Activated CD8-positive, alpha-beta memory T cell treated with anti-CD3 and anti-CD28 coated beads for 1 hour (primary cell): ENCODE measurements at places on chromosomes 6 and 20.

DNA sequence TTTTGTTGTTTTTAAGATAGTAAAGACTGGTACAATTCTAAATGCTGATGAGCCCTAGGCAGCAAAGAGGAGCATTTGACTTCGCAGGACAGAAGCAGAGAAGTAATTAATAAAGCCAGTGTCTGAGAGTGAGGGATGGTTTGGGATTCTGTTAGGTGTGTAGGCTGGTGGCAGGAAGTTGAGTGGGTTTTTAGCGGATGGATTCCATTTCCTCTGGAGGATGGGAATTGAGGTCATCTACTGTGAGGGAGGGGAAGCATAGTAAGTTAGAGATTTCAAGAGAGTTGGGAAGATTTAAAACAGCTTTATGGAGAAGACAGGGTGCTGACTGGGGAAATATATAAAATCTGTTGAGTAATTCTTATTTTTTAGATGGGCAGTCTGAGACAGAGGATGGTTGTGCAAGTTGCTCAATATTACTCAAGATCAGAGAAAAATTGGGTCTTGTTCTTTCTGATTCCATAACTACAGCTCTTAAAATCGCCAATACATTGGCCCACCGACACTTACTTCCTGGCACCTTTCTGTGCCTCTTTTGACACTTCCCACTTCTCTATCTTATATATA lies 48.8 kb downstream of the PRL start:
- no peak for DNase-seq

- peak; percentile 42 for DNase-seq
These were observed 695 bp upstream of the TGIF2 start for GRCh38 chr20:36572701-36573102.

- DNase-seq: no peak
These were observed 111.0 kb downstream of the PKHD1 start for GRCh38 chr6:51976374-51976773.

DNA sequence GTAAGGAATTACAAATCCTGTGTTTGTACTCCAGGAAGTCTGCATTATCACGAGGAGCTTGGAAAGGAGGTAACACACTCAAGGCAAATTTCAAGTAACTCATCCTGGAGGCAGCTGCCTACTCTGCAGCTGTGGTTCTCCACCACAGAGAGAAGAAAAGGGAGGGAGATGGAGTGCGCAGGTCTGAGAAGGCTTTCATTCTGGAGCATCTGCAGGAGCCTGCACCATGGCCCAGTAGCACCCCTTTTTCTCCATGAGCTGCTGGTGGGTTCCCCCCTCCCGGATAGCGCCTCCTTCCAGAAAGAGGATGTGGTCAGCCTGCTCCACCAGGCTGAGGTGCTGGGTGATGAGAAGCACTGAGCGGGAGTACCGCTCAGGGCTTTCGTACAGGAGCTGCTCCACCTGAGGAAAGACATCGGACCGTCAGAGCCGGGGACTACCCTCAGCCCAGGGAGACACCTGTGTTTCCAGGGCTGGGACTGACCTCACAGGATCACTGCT lies 1.6 kb upstream of the PSMB8 start:
- no peak for DNase-seq

- DNase-seq: no peak
These were observed 869.9 kb downstream of the KIF16B start for GRCh38 chr20:15703171-15703911.

DNA sequence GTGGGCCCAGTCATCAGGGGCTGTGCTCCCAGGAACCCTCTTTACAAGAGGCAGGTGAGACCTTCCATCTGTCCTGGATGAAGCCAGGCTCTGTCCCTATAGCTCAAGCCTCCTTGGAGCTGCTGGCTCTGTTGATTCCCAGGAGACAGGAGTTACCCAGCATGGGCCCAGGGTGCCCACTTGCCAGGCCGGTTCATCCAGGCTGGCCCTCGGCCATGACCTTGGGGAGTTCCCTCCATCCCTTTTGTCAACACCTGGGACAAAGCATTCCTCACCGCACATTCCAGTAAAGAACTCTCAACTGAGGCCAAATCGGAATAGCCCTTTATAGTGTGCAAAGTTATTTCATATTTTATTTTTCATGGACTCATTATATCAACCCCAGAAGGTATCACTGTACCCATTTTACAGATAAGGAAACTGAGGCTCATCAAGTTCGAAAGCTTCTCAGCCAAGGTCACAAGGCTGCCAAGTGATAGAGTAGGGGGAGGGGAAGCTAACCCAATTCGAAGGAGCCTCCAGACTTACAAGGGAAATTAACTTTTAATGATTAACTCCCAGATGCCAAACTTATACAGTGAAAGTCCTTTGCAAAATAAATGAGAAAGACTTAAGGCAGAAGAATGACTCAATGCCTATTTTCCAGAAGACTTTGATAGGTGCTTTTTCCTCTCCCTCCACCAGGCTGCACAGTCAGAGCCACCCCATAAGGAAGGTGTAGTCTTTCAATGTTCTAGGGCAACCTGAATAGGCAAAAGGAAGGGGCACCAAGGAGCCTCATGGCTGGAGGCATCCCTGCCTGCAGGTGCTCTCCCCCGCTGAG lies 18.5 kb downstream of the SDC4 start:
- no peak for DNase-seq

GRCh38 chr6:169568314-169569087 lies 133.3 kb downstream of the WDR27 start:
- no peak for DNase-seq

DNA sequence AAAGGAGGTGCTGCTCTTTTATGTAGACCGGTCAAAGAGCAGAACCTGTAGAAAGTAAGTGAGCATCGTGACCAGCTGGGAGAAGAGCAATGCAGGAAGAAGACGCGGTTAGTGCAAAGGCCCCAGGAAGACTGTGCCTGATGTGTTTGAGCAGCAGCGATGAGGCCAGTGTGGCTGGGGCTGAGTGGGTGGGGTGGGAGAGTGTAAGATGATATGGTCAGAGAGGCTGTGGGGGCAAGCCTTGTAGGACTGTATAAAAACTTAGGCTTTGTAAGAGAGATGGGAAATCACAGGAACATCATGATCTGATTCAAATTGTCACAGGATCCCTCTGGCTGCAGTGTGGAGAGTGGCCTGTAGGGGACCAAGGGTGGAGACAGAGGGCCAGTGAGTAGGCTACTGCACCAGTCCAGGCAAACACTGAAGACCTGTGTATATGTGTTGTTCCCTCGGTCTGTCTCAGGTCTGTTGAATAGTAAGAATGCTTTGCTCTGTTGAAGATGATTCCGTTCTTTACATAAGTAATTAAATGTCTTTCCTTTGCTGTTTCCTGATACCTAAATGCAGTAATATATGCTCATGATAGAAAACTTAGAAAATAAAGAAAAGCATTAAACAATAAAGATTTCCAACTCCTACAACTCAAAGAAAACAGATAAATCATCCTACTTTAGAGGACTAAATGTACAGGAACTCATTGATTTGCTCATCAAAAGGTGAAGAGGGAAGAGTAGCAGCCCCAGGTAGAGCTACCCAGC lies 23.6 kb upstream of the WFDC2 start:
- no peak for DNase-seq

GRCh38 chr20:23632711-23633573 lies 4.8 kb downstream of the CST3 start:
- DNase-seq: no peak

GRCh38 chr6:94769197-94769596 lies 808.1 kb upstream of the MANEA start:
- DNase-seq: no peak
